Activated CD8-positive, alpha-beta memory T cell treated with anti-CD3 and anti-CD28 coated beads, Interleukin-2, amount 10 ng/mL, durations not matched to agents 7 days and 5 days (primary cell): ENCODE measurements at places on chromosomes 5 and 9.

DNA sequence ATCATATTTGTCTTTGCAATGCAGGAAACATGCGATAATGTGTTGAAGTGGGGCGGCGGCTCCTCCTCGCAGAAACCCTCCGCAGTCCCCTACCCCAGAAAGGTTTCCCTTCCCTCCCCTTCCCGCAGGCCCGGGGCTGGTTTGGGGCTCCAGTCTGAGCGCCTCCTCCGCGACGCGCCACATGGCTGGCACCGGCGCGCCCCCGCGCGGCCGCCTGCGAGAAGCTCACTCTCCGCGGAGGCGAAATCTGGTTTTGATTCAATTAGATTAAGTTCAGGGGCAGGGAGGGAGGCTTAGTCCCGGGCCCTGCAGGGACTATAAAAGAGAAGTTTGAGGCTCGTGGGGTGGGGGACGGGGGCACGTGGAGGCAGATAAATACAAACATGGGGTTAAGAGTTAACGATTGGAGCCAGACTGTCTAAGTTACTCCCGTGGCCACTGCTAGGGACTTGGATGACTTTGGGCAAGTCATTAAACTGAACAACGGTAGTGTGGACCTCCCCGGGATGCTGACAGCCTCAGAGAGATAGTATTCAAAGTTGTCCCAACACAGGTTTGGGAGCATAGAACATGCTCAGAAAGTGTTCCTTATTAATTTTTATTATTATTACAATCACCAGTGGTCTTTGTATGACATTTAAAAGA is 69.4 kb downstream of the MSX2 start:
- DNase-seq, result peak; percentile 55

DNA sequence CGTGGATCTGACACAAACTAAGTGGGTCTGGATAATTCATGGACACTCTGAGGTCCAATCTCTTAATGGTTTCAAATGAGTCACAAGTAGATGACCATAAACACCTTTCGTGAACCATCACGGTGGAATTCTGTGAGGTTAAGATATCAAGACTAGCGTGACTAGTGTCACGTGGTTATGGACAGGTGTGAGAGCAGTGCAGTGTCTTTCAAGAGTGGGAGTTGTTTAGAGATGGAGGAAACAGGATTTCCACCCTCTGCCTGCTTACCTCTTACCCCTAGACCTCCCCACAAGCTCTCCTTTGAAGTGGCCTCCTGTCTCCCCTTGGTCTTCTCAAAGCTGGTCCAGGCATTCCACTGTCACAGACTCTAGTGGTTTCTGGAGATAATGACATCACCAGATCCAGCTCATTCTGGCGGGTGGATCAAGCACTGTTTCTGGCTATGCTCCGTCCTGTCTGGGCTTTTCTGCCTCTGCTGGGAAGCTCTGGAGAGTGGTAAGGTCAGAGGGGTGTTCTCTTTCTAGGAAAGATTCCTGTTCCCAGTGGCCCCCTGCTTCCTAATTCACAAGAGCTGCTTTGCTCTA is 20.0 kb upstream of the ZNF782 start:
- no peak for DNase-seq

DNA sequence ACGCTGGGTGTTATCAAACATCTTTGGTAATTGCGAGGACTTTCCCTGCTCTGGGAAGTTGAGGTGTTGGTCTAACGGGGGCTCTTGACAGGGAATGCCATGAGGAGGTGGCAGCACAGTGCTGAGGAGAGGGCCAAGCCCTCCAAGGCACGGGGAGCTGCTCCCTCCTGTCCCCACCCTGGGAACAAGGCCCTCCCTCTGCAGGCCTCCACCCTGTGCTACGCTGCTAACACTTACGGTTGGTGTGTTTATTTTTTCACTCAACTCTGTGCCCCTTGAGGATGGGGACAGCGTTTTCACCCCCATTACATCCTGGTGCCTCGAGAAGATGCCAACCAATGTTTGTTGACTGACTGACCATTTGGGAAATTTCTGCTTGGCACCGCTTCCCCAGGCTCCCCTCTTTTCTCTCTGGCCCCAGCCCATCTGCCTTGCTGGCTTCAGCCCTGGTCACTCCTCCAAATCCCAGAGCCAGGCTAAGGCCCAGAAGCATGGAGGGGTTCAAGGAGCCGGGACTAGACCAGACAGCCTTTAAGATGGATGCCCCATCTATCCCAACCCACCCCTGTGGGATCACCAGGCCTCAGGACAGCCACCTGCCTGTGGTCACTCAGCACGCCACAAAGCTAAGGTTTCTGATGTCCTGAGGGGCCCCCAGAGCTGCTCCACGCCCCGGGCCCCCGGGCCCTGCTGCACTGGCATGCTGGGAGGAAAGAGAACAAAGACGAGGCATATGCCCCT is 125.7 kb downstream of the BARX1 start:
- no peak for DNase-seq

GRCh38 chr5:53291528-53291927 is 182.0 kb upstream of the MOCS2 start:
- no peak for DNase-seq

DNA sequence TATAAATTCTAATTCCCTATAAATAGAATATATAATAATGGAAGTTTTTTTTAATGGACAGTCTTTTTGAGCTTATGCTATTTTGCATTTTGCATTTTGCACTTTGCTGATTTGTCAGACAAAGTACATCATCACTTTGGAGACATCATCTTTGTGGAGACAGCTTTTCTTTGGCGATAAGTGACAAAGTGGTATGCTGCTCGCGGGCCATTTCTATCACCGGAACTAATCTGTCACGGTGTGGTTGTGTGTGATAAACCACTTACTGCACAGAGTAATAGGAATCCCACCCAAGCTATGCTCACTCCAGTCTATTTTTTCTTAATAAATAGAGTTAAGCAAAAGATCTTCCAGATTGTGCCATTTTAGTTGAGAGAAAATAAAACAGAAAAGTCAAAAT is 133.1 kb downstream of the MACIR start:
- no peak for DNase-seq

GRCh38 chr9:134165357-134166315 is 1.3 kb upstream of the RNU6ATAC start:
- DNase-seq, result peak; percentile 70

DNA sequence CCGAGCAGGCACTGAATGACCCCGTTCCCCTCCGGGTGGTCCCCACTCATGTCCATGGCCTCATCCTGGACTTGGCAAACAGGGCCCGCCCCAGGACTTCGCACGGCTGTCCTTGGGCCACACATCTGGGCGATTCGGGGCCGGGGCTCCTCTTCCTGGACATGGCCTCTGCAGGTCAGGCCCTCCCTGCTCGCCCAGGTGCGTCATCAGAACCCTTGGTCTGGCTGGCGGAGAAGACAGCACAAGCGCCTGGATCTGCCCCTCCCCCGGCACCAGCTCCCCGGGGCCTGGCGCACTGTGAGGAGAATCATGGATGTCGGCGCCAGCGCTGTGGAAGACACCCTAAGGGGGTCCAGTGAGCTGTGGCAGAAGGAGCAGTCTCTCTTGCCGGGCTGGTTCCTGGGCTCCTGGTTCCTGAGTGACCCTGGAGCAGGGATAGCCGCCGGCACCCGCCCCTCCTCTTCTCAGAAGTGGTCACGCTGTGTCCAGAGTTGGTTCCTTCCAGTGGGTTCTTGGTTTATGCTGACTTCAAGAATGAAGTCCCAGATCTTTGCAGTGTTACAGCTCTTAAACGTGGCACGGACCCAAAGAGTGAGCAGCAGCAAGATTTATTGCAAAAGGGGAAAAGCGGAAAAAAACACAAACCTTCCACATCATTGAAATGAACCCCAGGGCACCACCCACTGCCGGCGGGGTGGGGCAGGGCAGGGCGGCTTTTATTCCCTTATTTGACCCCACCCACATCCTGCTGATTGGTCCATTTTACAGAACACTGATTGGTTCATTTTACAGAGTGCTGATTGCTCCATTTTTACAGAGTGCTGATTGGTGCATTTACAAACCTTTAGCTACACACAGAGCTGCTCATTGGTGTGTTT is 25.9 kb upstream of the SLC12A7 start:
- DNase-seq, result no peak

- DNase-seq, result no peak
Observed at GRCh38 chr5:138632900-138633489, 57.8 kb upstream of the HSPA9 start.

- peak; percentile 31 for DNase-seq
Observed at GRCh38 chr9:98787766-98788335, 8.5 kb downstream of the ANKS6 start.

DNA sequence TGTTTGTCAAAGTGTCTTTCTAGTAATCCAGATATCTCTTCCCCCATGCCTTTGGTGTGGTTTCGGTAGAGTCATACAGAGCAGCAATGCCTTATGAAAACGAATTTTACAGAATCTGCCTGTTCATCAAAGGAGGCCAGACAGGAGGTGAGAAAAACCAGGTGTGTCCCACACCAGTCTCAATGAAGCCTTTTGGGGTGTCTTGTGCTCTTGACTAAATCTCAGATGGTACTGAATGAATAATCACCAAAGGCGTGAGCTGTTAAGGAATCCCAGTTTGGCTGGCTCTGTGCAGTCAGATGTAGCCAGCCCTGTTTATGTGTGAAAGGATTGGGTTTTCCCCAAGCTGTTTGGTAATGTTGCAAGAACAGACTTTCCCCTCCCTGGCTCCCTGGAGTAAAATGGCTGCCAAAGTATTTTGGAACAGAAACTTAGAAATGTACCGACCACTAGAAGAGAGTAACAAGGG is 70.8 kb upstream of the CDKN2B start:
- DNase-seq, result peak; percentile 70

- no peak for DNase-seq
Observed at GRCh38 chr5:169354263-169354662, 53.3 kb upstream of the SLIT3 start.

DNA sequence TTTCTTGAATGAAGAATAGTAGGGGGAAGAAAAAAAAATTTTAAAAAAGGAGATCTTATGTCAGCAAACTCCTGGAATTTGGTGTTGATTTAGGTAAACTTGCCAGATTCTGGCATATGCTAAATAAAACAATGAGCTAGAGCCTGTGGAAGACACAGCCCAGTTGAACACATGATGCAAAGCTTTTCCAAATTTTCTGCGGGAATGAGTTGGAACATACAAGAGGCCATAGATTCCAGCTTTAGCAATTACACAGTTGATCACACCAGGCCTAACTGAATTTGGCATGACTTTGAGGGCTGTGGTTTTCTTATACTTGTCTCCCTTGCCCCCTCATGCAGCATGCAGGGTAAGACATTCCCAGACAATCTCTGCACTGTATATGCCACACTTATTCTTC is 297.0 kb downstream of the SH3GL2 start:
- no peak for DNase-seq

DNA sequence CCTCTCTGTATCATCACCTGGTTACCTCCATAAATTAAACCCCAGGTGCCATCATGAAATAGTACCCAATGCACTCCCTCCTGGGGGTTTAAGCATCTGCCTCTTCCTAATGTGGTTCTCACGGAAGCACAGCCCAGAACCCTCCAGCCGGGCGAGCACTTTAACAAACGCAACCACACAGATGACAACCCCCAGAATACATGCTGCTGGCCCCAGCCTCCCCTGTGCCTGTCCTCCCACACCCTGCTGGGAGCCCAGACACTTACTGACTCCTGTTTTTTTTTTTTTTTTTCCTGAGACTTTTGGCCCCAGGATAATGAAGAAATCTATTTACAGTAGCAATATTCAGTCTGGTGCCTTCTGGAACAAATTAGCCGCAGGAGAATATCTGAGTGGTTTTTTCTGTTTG is 50.0 kb upstream of the COL5A1 start:
- DNase-seq, result peak; percentile 15

DNA sequence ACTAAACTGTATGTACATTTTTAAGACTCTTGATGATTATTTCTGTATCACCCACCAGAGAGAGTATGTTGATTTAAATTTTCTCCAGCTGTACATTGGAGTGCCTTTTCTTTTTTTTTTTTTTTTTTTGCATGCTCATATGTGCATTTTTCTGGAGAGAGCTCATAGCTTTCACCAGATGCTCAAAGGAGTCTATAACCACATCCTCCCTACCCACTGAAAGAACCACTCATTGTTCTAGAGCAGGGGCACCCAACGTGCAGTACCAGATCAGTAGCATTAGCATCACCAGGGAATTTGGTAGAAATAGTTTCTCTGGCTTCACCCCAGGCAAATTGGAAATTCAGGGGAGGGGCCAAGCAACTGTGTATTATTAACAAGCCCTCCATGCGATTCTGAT is 53.9 kb upstream of the TMEM171 start:
- peak; percentile 41 for DNase-seq

- DNase-seq, result no peak
Observed at GRCh38 chr5:172478256-172478655, 23.9 kb upstream of the SH3PXD2B start.

DNA sequence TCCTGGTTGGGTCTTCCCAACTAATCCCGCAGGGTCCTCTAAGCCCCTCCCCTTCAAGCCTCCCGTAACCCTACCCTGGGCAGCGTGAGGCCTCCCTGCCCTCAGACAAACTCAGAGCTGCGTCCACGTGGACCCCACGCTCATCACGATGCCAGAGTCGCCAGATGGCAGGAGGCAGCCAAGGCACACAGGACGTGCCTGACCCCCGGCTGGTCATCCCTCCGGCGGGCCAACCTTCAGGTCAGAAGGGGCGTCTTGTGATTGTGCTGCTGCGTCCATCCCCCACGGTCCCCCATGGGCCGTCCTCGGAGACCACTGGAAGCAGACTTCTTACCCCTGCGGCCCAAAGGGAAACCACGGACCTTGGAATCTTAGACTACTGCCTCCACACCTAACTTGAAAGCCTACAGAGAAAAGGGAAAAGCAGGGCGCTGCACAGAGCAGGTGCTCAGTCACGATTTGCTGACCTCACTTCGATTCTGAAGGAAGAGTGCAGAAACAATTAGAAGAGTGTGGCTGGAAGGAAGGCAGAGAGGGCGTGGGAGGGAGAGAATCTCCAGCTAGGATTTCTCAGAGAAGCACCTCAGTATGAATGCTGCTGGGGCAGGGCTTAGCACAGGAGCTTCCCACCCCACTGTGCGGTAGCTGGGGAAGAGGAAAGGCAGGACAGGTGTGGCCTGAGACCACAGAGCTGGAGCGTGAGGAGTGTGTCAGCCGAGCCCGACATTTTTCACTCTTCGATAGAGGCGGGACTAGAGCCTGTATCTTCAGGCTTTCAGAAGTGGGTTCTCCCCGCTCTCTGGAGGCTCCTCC is 174.8 kb downstream of the ERCC6L2 start:
- no peak for DNase-seq

GRCh38 chr9:76462126-76462525 is 3.1 kb downstream of the GCNT1 start:
- no peak for DNase-seq

GRCh38 chr5:113205807-113206206 is 229.0 kb downstream of the TSSK1B start:
- DNase-seq, result no peak

- DNase-seq, result no peak
Observed at GRCh38 chr5:156474251-156474650, 147.3 kb downstream of the SGCD start.

- DNase-seq, result no peak
Observed at GRCh38 chr5:81825237-81825636, 74.3 kb upstream of the SSBP2 start.
